Suppressor macrophage (primary cell): ENCODE measurements at places on chromosomes 16 and 17.
A peak's percentile ranks its signal among the peaks of the same experiment; 100 is the strongest.

GRCh38 chr16:31130336-31130891 lies 5.1 kb downstream of the PRSS8 start:
- DNase-seq = peak; percentile 44

GRCh38 chr17:2057760-2058585 lies 3.1 kb downstream of the HIC1 start:
- peak; percentile 43 for DNase-seq

GRCh38 chr16:89364606-89365005 lies 125.8 kb downstream of the ANKRD11 start:
- no peak for DNase-seq

DNA sequence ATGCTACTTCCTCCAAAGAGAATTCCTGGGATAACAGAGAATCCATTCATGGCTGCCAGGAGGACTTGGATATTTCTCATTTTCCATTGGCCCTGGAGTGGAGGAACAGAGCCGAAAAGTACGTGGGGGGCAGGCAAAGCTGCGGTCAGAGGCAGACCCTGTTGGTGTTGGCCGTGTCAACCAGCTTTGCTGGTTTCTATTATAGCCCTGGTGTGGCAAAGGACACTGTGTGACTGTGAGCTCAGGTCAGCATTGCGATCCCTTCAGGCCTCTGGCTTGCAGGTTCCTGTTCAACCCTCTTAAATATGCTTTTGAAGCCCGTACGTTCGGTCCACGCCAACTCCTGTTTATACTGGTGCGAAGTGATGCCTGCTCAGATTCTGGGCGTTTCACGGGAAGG lies 596.2 kb downstream of the MAF start:
- no peak for DNase-seq

DNA sequence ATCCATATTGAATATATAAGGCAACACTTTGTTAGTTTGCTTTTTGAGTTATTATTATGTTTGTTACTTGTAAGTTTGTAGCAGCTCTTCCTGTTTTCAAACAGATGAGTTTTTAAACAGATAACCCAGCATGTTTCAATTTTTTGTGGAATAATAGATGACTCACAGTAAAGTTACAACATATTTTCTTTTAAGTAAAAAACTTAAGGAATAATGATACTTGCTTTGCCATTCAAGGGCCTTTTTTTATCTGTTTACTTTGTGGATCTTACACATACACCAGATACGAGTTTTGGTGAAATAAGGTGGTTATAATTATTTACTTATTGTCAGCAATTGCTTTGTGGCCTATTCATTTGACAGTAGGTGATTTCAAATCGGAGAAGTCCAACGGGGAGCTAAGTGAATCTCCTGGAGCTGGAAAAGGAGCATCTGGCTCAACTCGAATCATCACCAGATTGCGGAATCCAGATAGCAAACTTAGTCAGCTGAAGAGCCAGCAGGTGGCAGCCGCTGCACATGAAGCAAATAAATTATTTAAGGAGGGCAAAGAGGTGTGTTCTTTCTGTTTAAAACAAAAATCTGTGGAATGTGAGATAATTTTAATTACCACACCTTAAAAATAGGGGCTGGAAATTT lies 66.3 kb downstream of the BPTF start:
- no peak for DNase-seq

DNA sequence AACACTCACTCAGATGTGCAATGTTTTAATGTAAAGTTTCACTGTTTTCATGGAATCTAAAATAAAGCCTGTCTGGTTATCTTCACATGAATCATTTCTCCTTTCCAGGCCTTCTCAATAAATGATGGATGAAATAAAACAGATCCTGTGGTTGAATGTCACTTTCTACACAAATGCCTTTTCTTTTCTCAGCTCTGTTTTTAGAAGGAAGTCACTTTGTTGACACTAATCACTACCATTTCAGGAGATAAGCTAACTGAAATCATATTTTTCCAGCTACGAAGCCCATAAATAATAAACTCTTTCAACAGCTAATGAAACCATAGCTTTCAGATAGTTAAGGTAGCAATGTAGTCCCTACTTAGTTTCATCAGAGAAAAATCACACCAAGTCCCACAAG lies 17.9 kb downstream of the NME2 start:
- DNase-seq = no peak

DNA sequence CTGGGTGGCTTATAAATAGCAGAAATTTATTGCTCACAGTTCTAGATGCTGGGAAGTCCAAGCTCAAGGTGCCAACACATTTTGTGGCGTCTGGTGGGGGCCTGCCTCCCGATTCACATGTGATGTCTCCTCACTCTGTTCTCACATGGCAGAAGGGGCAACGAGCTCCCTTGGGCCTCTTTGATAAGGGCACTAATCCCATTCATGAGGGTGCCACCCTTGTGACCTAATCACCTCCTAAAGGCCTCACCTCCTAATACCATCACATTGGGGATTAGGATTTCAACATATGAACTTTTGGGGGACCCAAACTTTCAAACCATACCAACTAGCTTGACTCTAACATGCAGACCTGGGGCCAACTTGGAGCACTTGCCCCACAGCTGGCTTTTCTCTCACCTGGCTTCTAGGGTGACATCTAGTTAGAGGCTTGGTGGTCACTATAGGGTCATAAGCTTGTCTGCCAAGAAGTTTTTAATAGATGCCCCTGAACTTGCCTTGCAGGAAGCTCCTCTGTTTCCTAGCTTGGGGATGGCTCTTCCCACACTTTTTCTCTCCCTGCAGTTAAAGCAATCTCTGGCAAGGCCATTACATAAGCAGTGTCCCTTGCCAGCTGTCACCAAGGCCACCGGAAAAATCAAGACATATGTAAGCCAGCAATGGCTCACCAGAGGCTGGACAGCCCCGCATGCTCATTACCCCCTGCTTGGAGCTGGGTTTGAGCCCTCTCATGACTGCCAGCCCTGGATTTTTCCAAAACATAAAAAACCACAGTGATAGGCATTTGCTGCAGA lies 8.4 kb upstream of the MED9 start:
- no peak for DNase-seq

- DNase-seq = no peak
Measured at GRCh38 chr17:7404737-7405349, 946 bp upstream of the TMEM256 start.

GRCh38 chr17:44960691-44961090 lies 7.4 kb downstream of the C1QL1 start:
- no peak for DNase-seq

- DNase-seq = peak; percentile 85
Measured at GRCh38 chr16:58487566-58488351, 12.2 kb upstream of the NDRG4 start.

GRCh38 chr17:29179232-29180033 lies 765 bp downstream of the MYO18A start:
- DNase-seq = no peak

GRCh38 chr17:3527896-3528295 lies 29.7 kb downstream of the TRPV3 start:
- no peak for DNase-seq

DNA sequence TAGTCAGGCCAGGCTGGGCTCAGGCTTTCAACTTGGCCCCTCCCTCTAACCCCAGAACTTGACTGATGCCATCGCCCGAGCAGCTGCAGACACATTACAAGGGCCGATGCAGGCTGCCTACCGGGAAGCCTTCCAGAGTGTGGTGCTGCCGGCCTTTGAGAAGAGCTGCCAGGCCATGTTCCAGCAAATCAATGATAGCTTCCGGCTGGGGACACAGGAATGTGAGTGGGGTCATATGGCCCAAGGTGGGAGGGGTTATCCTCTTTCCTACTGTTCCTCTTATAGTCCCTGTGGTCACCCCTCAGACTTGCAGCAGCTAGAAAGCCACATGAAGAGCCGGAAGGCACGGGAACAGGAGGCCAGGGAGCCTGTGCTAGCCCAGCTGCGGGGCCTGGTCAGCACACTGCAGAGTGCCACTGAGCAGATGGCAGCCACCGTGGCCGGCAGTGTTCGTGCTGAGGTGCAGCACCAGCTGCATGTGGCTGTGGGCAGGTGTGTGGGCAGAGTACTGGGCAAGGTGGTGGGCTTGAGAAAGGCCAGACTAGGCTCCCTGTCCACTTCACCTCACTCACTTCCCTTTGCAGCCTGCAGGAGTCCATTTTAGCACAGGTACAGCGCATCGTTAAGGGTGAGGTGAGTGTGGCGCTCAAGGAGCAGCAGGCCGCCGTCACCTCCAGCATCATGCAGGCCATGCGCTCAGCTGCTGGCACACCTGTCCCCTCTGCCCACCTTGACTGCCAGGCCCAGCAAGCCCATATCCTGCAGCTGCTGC lies 2.1 kb upstream of the NRN1L start:
- DNase-seq = no peak

DNA sequence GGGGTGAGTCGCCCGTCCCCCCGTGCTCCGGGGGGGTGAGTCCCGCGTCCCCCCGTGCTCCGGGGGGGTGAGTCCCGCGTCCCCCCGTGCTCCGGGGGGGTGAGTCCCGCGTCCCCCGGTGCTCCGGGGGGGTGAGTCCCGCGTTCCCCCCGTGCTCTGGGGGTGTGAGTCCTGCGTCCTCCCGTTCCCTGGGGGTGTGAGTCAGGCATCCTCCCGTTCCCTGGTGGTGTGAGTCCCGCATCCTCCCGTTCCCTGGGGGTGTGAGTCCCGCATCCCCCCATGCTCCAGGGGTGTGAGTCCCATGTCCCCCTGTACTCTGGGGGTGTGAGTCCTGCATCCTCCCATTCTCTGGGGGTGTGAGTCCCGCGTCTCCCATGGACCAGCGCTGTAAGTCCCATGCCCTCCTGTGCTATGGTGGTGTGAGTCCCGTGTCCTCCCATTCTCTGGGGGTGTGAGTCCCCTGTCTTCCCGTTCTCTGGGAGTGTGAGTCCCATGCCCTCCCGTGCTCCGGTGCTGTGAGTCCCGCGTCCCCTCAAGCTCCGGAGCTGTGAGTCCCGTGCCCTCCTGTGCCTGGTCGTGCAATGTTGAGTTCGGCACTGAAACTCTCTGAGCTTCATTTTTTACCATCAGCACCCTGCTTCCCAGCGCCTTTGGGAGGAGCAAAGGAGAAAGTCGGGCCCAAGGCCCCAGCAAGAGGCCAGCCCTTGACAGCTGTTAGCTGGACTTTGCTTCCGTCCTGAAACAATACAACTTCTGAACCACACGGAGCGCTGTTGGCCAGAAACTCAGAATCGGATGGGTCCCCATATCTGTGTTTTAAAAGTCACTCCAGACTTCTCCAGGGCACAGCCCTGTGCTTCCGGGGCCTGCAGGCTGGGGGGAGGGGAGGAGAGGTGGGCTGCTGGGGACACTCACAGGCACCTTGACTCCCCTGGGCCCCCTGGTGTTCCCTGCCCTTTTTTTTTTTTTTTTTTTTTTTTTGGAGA lies 11.5 kb upstream of the ZC3H18 start:
- DNase-seq = peak; percentile 78

GRCh38 chr17:43570518-43570928 lies 24.4 kb upstream of the ETV4 start:
- DNase-seq = no peak

DNA sequence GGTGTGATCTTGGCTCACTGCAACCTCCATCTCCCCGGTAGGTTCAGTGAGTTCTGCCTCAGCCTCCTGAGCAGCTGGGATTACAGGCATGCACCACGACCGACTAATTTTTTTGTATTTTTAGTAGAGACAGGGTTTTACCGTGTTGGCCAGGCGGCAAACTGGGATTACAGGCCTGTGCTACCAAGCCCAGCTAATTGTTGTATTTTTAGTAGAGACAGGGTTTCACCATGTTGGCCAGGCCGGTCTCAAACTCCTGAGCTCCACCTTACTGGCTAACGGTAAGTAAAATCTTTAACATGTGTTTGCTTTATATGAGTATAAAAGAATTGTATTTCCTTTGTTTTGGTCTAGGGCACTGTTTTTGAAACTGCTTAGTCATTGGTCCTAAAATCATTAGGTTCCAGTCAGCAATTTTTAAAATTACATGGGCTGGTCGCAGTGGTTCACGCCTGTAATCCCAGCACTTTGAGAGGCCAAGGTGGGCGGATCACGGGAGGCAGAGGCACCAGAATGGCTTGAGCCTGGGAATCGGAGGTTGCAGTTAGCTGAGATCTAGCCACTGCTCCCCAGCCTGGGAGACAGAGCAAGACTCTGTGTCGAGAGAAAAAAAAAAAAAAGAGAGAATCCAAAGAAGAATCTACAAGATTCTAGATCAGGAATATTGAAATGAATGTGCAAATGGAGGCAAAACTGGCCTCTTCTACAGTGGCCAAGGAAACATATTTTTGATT lies 3.6 kb downstream of the FLYWCH1 start:
- DNase-seq = no peak

- DNase-seq = no peak
Measured at GRCh38 chr17:61465550-61466237, 13.5 kb downstream of the TBX4 start.

DNA sequence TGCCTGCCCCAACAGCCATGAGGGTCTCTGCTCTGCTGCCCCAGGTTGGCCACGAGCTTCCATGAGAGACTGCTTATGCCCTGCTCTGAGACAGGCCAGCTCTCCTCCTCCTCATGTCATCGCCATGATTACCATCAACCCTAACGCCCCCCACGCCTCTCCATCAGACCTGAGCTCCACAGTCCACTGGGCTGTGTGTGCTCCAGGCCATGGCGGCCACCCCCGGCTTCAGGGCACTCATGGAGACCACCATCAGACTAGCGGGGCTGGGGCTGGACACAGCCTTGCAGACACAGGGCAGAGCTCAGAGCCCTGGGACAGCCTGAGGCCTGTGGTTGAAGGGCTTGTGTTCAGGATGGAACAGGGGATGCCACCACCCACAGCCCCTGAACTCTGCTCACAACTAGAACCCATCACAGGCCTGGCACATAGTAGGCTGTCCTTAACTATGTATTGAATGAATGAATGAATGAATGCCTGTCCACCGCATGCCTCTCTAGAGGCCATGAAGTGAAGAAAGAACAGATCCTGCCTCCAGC lies 14.6 kb downstream of the CNGB1 start:
- no peak for DNase-seq

DNA sequence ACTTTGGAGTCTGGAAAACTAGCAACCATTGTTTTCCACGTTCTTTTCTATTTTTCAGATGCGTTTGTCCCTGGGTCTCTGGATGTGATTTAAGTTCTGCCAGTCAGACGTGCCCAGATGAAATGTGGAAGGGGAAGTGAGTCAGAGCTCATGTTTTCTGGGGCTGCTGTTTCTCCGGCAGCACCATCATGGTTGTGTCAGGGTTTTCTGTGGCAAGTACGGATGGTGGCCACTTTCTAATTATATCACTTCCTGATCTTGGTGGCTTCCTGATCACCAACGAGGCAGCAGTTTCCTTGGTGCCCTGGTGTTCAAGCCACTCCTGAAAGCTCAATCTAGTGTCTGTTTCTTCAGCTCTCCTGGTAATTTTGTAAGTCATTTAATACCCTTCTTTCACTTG lies 31.4 kb upstream of the PMFBP1 start:
- peak; percentile 96 for DNase-seq
